ENCODE measurements at places on chromosomes 7 and 10.

DNA sequence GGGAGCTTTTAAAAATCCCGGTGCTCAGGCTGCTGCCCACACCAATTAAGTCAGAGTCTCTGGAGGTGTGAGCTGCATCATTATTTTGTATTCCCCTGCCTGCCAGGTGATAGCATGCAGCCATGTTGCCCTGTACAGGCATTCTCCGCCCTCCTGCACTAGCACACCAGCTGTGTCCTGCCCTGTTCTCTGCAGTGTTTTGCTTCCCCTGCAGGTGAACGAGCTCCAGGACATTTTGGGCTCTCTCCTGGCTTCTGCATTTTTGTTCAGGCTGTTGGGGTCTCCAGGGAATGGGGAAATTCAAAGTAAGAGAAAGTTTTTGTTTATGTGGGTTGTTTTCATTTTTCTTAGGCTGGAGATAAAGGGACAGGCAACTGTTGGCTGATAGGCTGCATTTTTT lies 271.0 kb upstream of the COBL start:
- no peak for DNase-seq

GRCh38 chr7:51606601-51607154 lies 290.1 kb upstream of the COBL start:
- no peak for DNase-seq

GRCh38 chr7:56811081-56811480 lies 321.2 kb downstream of the ZNF479 start:
- DNase-seq = no peak

GRCh38 chr7:141986923-141987322 lies 8.8 kb upstream of the MGAM start:
- DNase-seq = no peak

GRCh38 chr7:131595699-131596098 lies 39.3 kb upstream of the PODXL start:
- no peak for DNase-seq

DNA sequence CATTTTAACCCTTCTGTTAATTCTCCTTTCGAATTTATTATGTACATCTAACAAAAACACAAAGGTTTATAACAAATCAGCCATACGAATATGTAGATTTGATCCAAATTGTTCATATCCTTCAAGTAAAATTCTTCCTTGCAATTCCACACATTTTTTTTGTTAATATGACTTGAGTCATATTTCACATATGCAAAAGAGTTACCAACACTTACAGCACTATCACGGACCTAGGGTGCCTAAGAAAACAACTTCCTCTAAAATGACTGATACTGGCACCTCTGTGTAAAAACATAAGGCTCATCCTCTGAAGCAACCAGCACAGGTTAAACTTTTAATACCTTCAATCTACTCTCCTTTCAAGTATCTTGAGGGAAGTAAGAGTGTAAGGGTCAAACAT lies 451.8 kb downstream of the SEMA3D start:
- no peak for DNase-seq

- DNase-seq = no peak
These were observed 190.0 kb downstream of the CFTR start for GRCh38 chr7:117669818-117670217.

- DNase-seq = no peak
These were observed 2.9 kb downstream of the FOXL3 start for GRCh38 chr7:292826-293225.

DNA sequence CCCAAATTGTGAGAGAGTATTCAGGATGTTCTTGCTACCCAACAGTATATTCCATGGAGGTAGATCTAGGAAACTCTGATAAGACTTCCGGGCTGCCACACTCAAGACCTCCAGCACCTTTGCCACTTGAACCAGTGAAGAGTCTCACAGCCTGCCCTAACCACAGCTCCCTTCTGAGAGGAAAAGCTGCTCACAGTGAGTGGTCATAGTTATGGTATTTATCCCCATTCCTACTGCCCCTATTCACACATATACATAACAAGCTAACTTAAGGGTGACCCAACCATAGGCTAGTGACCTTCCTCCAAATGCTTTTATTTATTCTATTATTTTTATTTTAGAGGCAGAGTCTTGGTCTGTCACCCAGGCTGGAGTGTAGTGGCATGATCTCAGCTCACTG lies 156.3 kb downstream of the PTEN start:
- no peak for DNase-seq

DNA sequence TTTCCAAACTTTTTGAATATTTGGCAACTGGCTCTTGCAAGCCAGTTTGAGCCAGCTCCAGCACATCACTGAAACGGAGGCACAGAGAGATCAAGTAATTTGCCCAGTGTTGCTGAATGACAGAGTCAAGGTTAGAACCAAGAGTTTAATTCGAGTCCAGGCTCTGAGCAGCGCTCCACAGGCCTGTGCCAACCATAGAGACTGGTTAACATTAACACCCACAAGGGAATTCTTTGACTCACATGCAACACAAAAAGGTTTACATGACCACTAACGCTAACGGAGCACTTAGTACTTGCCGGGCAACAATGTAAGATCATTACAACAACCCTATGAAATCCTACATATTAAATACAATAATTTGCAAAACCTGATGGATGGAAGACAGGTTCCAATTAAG lies 1.5 kb downstream of the RGS10 start:
- no peak for DNase-seq

DNA sequence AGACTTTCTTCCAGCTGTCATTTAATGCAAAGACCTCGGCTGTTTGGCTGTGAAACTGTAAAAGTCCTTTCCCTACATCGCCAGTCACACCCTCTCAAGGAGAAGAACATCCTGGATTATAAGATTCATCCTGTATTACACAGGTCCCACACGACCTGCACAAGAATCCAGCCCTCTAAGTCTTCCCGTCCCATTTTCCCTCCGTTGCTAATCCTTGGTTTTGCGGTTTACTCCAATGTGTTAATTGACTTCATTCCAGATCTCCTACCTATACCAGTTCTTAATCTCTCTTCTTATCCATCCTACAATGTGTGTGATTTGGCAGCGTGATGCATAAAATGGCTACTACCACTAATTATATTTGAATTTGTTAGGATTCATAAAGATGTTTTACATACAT lies 110.4 kb downstream of the COL28A1 start:
- DNase-seq = no peak

DNA sequence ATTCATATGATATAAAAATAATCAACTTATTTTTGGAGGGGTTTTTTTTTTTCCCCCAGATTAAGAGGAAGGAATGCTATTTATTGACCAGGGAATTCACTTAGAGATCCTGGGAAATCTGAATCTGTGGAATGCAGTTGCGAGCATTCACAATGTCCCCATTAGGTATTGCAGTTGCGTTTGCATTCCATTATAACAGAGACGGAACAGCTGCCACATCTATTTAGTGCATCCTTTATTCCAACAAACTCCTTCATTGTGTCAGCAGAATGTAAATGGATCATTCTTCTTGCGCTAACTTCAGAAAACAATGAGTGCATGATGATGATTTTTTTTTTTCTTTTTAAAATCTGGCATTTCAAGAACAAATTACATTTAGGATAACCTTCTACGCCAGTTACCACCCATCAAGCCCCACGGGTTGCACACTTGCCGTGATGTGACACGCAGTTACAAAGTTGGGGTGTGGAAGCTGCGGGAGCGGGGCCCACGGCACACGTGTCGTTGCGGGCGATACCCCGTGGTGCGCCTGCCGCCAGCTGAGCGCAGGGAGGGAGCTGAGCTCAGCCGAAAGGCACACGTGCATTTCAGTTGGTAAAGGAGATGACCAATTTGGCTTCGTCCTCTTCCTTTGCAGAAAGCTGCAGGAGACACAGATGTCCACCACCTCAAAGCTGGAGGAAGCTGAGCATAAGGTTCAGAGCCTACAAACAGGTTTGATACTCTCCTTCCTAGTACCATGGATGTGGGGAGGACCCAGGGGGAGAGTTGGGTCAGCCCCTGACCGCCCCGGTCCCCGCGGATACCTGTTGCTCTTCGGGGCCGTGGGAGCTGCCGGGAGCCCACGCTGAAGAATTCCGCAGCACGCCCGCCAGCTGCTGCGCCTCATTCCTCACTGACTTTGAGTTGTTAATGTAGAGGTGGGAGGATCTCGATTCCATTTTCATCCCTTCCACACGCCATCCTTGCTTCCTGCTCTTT lies 175.3 kb upstream of the SH2B2 start:
- DNase-seq = no peak
